ENCODE measurements at places on chromosomes 7 and 10.

DNA sequence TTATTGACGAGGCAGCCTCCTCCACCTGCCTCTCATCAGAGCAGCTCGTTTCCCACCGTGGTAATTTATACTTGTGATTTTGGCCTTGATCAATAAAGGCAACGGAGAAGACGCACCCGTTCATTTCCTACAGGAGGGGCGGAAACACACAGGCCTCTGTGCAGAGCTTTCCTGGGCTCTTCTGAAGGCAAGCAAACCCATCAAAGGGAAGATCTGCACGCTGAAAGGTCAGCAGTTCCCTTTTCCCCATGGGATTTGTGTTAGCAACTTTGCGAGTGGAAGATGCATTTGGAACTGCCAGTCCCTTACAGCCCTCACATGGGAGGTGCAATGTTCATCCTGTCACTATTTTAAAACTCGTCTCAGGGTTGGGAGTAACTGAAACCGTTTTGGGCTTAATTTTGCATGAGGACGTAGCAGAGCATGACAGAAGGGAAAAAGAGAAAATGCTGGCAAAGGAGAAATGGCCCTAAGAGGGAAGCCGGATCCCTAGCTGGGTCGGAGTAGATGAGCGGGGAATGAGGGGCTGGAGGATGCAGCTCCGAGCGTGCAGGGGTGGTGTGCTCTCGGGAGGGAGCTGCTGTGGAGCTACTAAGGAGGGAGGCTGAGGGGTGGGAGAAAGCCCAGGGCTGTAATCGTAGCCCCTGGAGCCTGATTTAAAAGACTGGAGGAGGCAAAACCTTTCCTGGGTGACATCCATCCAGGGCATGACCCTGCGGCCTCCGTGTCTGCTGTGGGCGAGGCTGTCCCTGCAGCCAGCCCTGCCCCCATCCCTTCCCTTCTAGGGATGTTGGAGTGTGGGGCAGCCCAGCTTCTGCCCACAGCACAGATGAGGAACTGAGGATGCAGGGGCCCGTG lies 111.1 kb upstream of the FAM20C start:
- no peak for DNase-seq

GRCh38 chr10:37868796-37869195 lies 11.4 kb upstream of the ZNF248 start:
- no peak for DNase-seq

- DNase-seq, result peak; percentile 24
Measured at GRCh38 chr10:74227697-74228424, 76.8 kb downstream of the ADK start.

GRCh38 chr7:128446306-128446705 lies 9.4 kb upstream of the HILPDA start:
- no peak for DNase-seq

DNA sequence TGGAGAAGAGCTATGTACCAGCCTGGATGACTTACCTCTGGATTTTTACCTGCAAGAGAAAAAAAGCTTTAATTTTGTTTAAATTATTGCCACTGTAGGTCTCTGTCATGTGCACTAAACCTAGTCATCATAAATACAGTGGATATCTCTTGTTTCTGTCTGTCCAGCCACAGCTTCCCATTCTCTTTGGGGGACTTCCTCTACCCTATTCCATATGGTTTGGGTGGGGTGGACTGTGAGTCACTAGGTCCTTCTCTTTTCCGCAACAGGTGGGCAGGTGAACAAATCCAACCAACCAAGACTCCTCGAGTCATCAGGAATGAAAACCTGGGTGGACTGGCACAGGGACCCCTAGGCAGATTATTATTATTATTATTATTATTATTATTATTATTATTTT lies 87.3 kb upstream of the CYTH3 start:
- DNase-seq, result no peak

- DNase-seq, result no peak
Measured at GRCh38 chr10:71344993-71345480, 26.0 kb downstream of the SLC29A3 start.

DNA sequence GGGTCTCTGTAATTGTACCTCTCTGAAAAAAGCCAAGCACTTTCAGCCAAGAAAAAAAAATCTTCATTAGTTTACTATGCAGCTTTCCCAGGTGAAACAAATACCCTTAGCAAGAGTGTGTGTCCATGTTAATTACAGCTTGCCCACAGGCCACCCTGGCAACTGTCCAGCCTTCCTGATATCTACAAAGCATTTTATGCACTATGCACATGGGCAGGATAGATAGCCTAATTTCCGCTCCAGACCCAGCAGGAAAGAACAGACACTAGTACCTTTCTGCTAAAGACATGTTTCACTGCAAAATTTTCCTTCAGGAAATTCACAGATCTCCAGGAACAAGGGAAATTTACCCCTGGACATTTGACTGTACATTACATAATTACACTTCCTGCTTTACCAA lies 24.4 kb downstream of the CACNA2D1 start:
- no peak for DNase-seq

DNA sequence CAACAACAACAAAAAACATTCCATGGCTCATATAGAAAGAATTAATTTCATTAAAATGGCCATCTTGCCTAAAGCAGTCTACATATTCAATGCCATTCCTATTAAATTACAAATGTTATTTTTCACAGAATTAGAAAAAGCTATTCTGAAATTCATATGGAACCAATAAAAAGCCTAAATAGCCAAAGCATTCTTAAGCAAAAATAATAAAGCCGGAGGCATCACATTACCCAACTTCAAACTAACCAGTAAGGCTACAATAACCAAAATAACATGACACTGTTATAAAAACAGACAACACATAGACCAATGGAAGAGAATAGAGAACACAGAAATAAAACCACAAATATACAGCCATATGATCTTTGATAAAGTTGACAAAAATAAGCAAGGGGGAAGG lies 330.4 kb downstream of the KIF20B start:
- no peak for DNase-seq

GRCh38 chr10:83848677-83849076 lies 290.6 kb upstream of the GHITM start:
- no peak for DNase-seq

GRCh38 chr7:142516038-142516501 lies 233.2 kb upstream of the PRSS1 start:
- peak; percentile 79 for DNase-seq

DNA sequence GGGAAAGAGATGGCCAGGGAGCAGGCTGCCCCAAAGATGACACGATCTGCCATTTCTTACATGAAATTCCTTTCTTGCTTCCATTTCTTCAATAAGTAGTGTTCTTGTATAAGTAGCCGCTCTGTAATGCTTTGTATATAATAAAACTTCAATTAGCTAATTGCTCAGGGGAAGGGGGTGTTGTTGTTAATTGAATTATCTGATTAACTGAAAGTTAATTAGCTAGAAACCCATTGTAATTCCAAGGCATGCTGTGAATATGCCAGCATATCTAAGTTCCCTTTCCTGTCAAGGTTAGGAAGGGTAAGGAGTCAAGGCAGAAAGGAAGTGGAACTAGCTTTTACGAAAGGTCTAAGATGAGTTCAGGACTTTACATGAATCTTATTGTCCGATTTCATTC lies 765.9 kb downstream of the TYW1 start:
- DNase-seq, result no peak

DNA sequence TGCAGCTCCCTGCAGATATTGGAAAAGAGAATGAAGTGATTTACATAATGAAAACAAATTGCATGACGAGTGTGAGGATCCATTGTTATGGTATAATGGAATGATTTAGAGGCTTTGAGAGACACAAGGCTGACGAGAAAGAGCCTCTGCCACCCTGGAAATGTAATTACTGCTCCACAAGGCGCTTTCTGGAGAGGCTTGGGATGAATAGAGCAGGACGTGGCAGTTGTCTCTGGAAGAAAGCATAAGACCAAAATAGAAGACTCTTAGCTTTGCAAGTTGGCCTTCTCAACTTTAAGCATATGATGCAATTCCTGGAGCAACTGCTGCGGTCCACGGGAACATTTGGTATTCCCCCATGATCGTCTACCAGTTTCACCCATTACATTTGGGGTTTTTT lies 181.9 kb upstream of the TCF7L2 start:
- no peak for DNase-seq

DNA sequence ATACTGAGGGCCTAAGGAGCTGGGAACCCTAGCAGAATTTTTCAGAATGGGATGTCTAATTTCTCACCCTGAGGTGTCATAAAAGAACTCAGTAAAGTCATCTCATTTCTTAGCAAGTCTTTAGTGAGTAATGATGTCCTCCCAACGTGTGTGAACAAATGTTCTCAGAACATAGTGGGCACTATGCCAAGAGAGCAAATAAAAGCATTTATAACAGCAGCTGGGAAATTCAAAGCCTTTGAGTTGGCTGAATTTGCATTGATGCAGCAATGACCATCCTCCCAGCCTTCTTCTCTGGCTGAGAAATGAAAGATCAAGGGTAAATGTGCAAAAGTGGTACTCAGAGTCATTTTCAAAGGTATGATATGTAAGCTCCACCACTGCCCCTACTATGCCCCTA lies 109.4 kb downstream of the FAM107B start:
- DNase-seq, result no peak

GRCh38 chr7:34327681-34328080 lies 330.3 kb upstream of the NPSR1 start:
- DNase-seq, result no peak

DNA sequence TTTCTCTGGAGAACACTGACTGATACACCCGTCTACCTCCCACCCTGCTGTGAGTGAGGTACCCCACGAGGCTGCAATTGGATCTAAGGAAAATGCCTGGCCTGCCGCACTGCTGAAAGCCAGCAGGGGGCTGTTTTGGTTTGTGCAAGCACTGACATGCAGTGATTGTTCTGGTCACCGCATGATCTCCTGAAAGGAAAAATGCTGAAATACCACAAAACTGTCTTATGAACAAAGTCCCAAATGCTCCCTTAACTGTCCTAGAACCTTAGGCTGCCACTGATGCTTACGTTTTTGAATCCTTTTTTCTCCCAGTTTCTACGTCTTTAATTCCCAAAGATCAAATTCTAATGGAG lies 132.7 kb downstream of the JCAD start:
- peak; percentile 67 for DNase-seq

- no peak for DNase-seq
Measured at GRCh38 chr7:104625956-104626355, 297.6 kb downstream of the LHFPL3 start.

DNA sequence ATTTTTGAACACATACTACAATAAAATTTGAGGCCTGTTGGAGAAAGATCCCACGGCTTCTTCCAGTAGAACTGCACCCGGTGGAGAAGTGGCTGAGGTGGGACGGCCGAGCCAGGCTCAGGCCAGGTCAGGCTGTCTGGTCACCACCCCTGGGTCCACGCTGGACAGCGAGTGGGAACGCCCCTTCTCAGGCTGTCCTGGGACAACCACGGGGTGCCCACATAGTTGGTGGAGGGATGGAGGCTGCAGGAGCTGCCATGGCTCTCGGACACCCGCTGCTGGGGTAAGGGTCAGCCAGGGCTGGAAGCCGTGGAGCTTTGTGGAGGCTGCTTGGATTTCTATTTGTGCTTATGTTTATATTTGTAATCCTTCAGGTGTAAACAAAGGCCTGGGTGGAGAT lies 206.5 kb downstream of the DNAJB6 start:
- no peak for DNase-seq

- no peak for DNase-seq
Measured at GRCh38 chr10:652233-652632, 37.2 kb downstream of the DIP2C start.

GRCh38 chr10:3635211-3635671 lies 149.8 kb downstream of the KLF6 start:
- DNase-seq, result no peak

GRCh38 chr7:91436655-91437054 lies 172.4 kb downstream of the FZD1 start:
- DNase-seq, result no peak

DNA sequence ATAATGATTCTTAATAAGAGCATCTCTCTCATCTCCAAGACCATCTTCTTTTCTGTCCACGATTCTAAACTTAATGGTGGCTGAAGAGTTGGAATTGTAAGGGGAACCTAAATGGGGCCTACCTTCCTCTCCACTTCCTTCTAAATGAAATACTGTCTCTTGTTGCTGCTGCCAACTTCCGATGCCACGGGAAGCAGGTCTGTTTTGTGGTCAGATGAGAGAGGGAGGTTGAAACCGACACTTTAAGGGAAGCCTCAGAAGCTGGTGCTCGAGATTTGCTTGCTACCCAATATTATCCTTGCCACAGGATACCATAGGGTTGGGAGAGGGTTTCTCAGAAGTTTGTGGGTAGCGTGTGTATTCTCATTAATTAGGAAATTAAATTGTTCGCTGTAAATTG lies 464.1 kb downstream of the SUGCT start:
- DNase-seq, result no peak

DNA sequence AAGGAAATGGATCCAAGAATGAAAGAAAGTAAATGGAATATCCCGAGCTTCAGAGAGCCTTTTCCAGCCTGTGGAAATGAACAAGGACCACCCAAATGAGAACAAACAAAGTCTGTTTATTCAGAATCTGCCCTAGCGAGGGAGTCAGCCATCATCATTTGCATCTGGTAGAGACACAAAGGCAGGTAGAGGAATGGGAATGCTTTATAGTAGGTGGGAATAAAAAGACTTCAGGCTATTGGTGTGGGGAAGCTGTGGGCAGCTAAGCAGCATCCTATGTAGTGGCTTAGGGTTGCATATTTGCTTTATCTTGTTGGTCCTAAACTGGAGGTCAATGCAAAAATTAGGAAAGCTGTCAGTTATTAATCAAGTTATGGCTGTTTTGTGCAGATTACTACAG lies 9.2 kb upstream of the MRLN start:
- DNase-seq, result no peak

DNA sequence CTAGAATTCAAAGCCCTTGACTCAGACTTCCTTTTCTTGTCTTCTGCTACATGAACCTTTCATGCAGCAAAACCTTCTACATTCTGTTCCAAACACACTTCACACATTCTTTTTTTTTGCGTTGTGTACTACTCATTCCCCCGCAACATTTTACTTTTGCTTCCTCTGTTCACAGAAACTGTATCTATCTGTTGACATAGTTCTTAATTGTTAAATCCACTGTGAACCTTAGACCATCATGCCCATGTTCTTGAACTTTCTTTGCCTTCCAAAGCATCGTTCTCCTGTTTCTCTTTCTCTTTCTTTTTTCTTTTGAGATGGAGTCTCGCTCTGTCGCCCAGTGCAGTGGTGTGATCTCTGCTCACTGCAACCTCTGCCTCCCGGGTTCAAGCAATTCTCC lies 14.2 kb downstream of the CCSER2 start:
- no peak for DNase-seq

DNA sequence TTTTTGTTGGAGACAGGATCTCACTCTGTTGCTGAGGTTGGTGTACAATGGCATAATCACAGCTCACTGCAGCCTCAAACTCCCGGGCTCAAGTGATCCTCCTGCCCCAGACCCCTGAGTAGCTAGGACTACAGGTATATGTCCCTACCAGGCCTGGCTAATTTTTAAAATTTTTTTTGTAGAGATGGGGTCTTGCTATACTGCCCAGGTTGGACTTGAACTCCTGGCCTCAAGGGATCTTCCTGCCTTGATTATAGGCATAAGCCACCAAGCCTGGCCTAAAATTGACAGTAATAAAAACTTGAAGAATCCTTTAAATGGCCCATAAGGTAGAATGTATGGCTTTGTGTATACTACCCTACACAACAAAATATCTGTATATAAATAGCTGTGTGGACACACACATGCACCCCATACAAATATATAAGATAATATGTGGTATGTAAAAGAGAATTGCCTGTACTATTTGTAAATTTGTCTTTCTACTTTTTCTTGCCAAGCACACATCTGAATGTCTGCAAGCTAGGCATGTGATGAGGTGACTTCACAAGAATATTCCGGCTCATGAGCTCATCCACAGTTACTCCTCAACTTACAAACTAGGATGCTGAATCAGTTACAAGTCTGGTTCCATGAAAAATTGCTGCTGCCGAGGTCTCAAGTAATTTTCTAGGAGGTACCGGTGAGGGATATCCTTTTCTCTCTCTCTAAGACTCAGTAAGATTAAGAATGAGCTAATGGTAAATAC lies 26.6 kb downstream of the POLR3A start:
- DNase-seq, result no peak
